Right lung (tissue), 10 donors: ENCODE measurements at places on chromosomes 6 and 20.

DNA sequence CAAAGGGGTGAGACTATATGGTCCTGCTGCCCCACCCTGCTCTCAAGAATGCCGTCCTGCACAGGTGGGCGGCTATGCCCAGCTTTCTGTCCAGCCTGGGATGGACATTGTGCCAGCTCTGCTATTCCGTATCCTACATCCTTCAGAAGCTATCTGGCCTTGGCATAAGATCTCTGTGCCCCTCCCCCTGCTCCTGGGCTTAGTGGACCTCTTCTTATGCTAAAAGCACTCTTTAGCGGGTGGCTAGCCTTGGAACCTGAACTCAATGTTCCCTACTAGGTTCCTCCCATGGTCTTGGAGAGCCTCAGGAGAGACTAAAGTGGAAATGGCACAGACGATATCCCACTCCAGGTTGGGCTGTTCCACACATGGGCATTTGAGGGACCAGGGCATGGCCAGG lies 22.5 kb downstream of the SCUBE3 start:
- DNase-seq = no peak

DNA sequence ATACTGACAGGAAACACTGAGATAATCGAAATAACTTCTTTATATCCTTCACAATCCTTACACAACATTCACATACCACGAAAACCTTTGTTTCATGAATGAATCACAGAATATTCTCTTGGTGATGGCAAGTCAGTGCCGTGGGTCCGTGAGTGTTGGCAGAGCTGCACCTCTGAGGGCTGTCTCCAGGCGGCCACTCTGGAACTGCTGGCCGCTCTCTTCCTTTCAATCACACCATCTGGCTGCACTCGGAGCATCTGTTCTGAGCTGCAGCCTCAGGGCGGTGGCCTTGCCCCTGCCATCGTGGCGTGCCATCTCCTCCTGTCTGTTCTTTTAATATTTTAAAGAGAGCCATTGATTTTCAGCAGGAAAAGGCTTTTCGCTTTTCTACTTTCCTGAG lies 129.4 kb upstream of the AFDN start:
- no peak for DNase-seq

DNA sequence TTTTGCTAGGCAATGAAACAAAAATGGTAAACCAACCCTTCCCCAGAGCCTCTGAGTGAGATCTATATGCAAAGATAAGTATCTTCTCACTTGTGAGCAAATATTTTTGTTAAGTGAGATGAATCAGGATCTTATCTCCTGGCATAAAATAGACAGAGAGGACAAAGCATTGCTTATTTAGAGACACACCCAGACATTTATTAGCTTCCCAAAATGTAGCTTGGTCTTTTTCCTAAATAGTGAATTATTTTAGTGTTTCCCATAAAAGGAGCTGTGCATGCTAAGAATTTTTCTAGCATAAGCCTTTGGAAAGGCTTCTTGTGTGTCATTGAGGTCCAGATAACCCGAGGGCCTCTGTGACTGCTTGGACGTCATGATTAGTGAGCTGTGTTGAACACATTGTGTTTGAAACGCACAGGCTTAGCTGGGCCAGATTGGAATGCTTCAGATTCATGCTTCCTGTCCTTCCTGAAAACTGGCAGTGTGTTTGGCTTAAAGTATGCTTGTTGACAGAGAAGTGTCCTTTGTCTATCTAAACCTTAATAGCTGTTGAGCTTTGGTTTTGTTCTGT lies 16.5 kb downstream of the MTHFD1L start:
- no peak for DNase-seq

DNA sequence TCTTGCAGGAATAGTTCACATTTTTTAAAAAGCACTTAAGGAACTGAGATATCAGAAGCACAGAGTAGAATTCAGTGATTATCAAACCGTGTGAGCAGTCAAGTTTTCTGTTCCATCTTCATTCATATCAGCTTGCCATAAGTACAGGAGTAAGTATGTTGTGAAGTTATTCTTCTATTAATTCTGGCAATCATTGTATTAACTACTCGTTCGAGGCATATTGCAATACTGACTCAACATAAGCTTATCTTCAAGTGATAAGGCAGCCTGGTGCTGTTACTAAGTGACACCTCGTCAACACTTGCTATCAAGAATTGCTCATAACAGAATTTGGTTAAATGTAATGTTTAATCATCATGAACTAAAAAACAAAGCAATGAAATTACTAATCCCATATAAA lies 75.7 kb upstream of the SNX9 start:
- no peak for DNase-seq

DNA sequence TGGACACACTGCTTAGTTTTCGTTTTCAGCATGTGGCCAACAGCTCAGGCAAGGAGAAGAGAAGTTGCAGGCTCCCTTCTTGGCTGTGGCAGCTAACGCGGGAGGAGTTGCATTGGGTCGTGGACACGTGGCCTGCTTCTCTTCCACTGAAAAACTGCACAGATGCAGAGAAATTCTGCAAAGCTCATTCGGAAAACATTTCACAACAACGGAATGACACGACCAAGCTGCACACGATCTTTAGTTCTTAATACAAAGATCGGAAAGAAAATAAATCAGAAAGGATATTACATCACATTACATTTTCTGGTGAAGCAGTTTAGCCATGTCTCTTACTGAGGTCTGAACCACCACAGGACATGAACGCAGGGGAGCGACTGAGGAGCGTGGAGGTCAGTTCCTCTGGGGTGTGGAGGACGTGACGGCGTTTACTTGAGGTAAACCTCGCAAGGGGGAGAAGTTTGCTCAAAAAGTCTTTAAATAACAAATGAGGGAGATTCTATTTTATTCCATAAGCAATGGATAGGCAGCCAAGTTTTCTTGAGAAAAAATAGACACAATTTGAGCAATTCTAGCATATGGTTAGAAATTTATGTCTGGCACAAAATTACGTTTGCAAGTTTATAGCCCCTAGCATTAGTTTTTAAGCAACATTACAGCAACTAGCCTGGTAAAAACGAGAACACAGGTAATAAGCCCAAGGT lies 178.3 kb downstream of the THBS2 start:
- peak; percentile 89 for DNase-seq

DNA sequence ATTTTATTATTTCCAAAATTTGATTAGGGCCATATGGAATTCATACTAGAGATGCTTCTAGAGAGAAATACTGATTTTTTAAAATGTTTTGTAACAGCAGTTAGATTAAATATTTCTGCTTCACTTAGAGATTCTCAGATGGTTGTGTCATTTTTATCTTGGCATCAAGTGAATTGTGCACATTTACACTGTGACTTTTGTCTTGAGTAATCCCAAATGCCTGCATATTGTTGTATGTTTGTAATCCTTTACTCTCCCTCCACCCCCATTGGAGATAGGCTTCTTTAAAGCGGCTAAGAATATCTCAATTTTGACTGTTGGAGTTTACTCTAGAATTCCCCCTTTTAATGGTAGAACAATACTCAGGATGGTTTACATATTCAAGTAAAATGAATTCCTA lies 19.0 kb downstream of the STX16 start:
- no peak for DNase-seq

GRCh38 chr20:36856691-36857635 lies 19.0 kb upstream of the TLDC2 start:
- no peak for DNase-seq

DNA sequence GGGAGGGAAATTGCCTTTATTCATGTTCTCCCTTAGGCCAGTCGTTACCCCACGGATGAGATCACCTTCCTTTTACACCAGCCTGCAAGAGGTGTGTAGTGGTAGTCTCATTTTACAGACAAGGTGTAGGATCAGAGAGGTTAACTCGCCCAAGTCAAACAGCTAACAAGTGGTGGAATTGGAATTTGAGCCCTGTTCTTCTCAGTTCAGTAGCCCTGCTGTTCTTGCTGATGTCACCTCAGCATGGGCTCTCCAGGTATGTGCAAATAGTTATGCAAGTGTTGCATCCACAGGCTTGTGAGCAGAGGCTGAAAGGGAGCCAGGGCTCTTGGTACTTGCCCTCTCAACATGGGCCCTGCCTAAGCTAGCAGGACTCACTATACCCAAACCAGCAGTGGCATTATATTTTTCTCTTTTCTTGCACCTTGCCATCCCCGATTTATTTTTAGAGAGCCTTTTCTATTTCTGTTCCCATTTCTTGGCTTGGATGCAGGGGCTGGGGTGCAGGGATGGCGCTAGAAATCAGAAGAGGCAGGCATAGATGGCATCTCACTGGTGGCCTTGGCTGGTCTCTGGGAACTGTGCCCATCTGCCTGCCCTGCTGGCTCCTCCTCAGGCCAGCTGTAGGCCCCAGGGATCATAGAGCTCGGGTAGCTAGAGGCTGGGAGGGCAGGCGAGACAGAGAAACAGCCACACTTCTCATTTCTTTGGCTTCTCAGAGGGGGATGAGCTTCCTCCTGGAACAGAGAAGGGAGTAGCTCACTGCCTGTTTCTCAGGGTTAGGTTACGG lies 18.2 kb downstream of the PPARD start:
- DNase-seq = no peak

GRCh38 chr20:19205981-19206396 lies 6.5 kb upstream of the SLC24A3 start:
- DNase-seq = peak; percentile 32

GRCh38 chr6:160795721-160796120 lies 93.7 kb downstream of the PLG start:
- no peak for DNase-seq

DNA sequence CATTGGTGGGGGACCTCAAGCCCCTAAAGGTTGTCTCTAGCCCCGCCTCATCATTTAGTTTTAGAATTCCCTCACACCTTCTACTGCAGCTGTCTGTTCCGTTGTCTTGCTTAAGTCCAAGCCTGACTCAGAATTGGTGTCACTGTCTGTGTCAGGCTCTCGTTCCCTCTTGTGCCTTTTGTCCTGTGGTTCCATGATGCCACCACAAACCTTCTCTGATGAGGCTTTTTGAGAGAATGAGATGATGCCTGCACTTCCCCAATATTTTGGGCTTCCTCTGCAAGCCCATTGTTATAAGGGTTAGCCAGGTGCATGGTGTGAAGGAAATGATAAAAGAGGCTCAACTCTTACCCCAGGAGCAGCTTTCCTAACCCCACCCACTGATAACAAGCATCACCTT lies 8.1 kb upstream of the AKIRIN2 start:
- no peak for DNase-seq

DNA sequence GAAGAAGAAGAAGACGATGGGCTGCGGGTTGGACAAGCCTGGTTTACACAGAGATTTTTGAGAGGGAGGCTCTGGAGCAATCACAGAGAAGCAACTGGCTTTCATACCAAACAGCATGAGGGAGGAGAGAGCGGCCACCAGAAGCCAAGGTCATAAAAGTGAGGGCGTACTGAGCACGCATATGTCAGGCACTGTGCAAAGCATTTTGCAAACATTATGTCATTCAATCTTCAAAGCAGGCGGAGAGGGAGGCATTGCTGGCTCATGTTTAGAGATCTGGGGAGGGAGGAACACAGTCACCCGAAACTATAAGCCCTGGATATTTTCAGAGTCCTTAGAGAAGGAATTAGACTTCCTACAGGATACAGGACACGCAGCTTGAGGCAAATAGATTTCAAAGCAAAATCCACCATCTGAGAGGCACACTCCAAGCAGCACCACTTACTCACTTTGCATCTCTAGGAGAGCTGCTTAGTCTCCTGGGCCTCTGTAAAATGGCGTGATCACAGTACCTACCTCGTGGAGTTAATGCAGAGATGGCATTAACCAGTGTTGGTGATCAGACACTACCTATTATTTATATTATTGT lies 24.6 kb downstream of the RAMACL start:
- DNase-seq = no peak

DNA sequence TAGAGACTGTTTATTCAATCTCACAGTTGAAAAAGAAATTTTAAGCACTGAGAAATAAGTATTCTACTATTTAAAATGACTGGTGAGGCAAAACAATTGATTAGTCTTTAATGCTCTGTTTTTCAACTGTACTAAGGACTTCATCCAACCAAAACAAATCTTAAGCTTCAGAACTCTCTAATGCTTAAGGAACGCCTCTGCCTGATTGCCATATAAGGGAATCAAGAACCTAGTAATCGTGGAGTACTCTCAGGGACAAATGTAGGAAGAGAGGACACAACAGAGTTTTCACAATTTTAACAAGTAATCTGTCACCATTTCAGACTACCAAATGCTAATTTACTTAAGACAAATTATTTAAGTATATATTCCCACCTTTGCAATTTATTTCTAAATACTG lies 16.1 kb downstream of the FBXO30 start:
- no peak for DNase-seq

DNA sequence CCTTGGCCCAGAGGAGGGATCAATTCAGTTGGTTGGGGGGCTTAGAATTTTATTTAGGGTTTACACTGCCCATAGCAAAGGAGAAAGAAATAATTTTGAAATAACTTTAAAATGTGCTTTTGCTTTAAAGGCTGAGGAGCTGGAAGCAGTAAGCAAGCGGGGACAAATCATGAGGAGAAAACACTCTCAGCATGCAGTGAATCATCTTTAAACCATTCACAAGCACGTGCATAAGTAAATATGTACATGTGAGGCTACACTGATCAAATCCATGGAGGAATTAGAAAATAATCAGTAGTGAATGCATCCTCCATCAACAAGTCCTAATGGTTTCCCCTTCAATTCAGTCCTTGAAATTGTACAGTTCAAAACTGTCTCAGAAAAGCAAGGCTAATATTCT lies 181.0 kb downstream of the MTFR2 start:
- DNase-seq = no peak

GRCh38 chr6:53411451-53411850 lies 62.7 kb upstream of the ELOVL5 start:
- no peak for DNase-seq

DNA sequence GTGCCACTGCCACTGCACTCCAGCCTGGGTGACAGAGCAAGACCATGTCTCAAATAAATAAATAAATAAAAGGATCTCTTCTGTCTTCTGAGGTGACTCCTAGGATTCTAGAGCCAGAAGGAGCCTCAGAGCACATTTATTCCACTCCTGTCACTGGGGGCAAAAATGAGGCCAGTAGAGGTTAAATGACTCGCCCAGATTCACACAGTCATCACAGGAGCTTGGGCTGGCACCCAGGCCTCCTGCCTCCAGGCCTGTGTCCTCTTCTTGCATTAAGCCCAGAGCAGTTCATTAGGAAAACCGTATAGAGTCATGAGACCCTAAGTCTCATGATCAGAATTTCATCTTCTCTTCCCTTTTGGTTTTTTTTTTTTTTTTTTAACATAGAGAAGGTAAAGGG lies 243.3 kb downstream of the NRN1 start:
- no peak for DNase-seq

DNA sequence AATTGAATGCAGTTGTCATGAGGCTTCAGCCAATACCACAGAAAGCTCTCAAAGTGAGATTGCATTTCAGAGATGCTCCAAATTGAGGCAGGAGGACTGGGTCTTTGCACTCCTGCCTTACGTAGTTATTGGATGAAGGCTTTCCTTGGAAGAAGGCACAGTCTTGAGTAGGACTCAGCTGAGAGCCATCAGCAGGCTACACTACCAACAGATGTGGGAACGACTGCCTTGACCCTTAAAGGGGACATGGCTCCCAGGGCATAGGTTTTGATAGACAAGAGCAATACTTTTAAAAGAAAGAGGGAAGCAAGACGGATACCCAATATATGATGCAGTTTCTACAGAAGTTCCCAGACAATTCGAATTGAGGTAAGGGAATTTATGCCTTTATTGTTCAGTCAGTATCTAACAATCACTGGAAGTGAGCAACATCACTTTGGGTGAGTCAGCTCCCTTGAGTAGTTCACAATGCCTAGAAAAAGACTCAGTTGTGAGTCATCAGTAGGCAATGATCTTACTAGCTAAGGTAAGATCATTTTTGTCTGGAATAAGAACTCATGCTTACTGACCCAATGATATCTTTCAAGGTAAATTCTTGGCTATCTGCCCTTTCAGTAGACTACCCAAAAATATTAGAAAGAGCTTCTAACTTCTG lies 390.8 kb downstream of the GJA1 start:
- no peak for DNase-seq
